ENCODE measurements at places on chromosomes 12 and 14.

DNA sequence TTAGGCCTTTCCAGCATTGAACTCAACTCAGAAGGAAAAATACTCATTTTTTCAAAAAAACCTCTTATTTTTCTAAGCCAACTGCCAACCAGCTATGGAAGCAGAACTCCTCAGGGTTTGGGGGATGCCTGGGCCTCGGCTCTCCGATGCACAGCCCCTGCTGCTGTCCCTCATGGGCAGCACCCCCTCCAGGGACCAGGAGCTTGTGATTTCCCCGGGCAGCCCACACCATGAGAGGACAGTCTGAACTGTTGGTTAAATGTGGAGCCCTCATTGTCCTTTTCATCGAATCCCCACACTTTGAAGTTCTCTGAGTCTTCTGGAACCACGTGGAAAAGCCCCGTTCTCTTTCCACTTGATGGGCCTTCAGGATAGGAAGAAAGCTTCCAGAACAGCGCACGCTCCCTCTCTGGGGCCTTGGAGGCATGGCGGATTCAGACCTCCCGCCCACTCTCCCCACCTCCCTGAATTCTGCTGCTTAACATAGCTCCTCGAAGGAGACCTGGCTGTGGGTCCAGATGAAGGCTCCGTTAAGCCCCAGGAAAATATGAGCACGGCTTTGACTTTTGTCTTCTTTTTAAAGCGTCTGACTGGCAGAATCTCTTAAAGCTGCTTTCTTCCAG lies 156.6 kb downstream of the CALM1 start:
- DNase-seq = no peak

DNA sequence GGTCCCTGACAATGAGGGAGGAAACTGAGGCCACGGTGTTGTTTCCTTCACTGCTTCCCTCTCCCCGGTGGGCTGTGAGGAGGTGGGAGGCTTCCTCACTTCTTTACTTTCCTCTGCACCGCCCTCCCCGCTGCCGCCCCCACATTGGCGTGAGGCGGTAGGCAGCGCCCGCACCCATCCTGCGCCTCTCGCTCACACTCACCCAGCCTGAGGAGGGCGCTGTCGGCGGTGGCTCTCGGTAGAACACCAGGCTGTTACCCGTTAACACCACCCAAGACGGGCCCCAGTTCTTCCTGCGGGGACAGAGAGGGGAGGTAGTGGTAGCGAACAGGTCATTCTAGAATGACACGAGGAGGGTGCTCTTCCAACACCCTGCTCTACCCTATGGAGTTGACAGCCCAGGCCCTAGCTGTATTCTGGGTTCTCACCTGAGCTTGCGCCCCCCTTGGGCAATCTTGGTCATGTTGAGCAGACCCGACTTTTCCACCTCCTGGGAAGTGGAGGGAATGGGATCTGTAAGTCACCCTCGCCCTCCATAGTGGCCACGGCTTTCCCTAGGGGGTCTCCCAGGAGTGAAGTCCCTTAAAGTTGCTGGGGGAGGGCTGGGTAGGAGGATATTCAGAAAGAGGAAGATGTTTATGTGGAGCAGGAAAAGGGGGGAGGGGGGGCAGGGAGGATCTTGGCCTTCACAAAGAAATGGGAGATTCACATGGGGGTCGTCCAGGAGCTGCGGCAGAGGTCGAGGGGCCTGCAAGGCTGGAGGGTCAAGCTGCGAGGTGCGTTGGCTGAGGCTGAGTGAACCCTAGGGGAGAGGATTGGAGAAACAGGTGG lies 3.3 kb downstream of the ARHGAP9 start:
- peak; percentile 73 for DNase-seq

DNA sequence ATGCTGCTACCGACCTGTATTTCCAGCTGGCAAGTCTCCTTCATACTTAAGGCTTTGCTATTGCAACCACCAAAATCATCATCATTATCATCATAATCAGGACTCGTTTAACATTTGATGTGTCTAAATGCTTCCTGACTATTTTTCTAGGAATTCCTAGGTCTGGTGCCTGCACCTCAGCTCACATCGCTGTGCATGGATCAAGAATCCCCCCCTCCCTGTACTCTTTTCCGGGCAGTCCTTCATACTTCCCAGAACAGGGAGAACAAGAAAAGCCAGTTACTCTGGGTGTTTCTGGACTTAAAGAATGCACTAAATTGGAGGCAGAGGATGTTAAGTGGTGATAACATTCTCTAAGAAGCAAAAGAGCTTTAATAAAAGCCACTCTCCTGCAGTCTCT lies 9.4 kb downstream of the ERP27 start:
- DNase-seq = no peak

DNA sequence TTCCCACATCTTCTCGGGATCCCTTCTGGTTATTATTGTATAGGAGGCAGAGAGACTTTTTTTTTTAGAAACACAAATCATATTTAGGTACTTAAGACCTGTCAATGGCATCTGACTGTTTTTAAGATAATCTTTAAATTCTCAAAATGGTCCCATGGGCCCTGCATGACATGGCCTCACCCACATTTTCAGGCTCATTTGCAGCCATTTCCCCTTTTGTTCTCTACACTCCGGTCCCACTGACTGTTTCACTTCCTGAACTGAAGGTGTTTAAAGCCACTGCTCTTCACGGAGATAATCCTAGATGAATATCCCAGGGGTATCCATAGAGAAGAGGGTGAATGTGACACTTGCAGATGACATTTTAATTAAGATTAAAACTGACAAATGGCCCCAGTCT lies 12.3 kb upstream of the C12orf71 start:
- DNase-seq = no peak

DNA sequence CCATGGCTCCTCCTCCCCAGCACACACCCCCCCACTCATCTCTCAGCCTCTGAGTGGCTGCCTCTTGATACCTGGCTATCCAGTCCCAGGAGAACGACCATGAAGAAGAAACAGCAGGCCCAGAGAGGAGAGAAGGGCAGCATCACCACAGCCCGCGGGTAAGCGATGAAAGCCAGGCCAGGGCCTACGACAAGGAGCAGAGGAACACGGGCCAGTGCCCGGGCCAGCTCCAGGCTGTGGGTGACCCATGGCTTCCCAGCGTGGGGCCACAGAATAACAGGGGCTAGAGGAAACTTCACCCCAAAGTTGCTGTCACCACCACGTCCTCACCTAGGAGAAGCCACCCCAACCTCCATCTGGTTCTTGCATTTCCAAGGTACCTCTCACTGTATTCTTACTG lies 10.4 kb upstream of the SLC6A12 start:
- DNase-seq = no peak

DNA sequence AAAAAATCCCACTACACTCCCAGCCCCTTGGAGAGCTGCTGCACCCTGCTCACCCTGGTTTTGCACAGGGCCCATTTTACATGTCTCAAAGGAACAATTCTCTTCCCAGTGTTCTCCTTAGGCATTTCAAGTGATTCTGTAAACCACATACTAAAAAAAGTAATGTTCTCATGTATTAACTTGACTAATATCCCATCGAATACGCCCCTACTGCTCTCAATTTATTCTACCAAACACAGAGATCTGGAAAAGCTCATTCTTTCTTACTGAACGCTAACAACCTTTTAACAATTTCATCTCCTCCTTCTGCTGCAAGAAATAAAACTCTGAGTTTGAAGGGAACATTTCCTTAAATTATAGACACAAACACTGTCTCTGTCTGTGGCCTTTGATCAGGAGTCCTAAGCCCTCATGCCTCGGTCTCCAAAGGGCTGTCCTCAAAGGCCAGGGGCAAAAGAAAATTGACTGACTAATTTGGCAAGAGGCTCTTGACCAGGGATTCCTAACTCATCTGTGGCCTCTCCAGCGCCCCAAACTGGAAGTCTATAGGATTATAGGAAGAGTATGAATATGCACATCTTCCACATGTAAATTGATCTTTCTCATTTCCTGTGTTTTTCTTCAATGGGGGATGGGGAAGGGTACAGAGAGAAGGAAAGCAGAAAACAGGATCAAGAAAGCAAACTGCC lies 17.1 kb upstream of the TSPAN11 start:
- DNase-seq = no peak

DNA sequence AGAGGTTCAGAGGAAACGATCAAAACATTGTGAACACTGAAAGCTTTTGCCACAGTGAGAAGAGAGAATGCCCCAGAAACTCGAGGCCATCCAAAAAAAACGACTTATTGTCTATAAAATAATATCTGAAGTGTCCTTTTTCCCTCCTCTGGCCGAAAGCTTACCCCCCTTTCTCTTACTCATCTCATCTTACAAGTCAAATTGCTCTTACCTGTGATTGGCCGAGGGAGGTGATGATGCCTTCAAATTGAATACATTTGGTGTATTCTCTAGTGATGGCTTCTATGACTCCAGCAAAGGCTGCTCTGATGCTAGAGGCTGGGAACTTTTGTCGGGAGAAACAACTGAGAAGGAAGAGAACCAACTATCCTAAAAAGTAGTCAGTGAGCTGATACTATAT lies 90.7 kb downstream of the PTCSC3 start:
- DNase-seq = no peak

DNA sequence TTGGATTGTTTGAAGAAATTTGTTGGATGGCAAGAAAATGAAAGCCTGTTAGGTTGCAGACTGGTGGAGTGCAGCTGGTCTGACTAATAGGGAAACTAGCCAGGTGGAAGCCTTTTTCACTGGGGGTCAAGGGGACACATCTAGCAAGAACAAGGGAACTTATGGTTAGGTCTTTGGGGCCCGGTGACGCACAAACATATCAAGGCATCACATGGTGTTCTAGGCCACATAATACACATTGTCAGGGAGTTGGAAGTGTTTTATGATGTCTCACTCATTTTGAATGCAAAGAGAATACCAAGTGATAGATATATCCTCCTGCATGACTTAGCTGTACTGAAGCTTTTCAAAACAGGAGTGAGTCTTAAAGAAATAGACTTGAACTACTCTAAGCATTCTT lies 351.2 kb downstream of the KCNH5 start:
- DNase-seq = no peak

DNA sequence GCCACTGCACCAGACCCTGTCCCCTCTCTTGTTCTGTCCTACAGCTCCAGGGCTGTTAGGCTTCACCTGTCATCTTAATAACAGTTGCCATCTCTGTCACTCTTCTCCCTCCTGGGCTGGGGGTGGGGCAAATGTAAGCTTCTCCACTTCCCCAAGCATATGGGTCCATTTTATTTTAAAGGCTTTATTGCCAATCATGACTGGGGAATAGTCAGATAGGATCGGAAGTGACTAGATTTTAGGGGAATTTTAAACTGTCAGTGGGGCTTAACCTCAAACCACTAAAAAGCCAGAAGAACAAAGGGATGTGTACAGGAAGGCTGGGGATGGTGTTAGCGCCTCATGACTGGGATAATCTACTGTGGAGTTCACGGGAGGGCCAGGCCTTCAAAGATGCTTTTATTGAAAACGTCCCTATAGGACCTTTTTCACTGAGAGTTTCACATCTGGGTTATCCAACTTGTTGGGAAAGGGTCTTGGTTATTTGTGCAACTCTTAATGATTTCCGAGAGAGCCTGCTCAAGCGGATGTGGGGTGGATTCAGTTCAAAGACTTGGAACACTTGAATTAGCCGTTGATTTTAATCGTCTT lies 41.6 kb downstream of the CHST11 start:
- DNase-seq = peak; percentile 9

DNA sequence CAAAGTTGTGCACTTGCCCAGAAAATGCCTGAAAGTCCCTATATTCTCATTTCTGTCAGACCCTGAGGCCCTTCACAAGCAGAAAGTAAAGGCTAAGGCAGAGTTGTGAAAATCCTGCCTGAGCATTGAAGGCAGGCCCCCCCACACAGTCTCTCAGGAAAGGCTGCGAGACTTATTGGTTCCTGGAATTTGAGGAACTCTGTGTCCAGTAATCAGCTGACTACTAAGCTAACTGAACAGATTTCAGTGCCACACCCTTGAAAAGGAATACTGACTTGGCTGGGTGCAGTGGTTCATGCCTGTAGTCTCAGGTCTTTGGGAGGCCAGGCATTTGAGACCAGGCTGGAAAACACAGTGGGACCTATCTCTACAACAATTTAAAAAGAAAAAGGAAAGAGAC lies 21.1 kb upstream of the PPP2R5E start:
- DNase-seq = no peak

All from stimulated activated naive CD4-positive, alpha-beta T cell treated with Interleukin-2 at 50 U/mL for 16 hours (primary cell).